ENCODE measurements at places on chromosomes 12 and 14.

DNA sequence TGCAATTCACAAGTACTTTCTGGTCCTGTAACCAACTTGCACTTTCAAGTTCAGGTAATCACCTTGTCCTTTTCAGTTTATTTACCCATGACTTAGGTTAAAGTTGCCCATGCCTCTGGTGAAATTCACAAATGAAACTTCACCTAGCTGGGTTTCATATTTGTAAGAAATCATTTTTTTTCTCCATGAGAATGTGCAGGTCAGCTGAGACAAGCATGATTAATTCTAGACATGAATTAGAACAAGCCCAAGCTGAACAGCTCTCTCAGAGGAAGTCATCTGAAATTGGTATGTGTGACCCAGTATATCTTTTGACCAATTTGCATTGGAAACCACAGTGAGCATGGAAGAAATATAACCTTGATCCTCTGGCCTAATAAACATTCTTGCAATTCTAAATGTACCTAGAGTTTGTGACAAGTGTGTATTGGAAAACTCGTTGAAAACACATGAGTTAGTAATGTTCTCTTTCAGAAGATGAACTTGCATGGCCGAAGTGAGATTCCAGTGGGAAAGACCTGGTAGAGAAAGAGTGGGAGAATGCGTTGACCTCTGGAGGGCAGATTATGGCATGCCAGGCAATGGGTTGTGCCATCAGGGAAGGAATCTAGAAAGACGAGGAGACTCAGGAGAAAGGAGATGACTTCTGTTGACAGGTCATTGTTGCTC, 486.5 kb downstream of the ZFP36L1 start:
- no peaks in the 10 kb centered on the region for H3K4me1 ChIP-seq
- DNase-seq = no peak
- no peaks in the 10 kb centered on the region for H3K27me3 ChIP-seq
- peaks cover 8% of the 10 kb centered on the region for H3K36me3 ChIP-seq

DNA sequence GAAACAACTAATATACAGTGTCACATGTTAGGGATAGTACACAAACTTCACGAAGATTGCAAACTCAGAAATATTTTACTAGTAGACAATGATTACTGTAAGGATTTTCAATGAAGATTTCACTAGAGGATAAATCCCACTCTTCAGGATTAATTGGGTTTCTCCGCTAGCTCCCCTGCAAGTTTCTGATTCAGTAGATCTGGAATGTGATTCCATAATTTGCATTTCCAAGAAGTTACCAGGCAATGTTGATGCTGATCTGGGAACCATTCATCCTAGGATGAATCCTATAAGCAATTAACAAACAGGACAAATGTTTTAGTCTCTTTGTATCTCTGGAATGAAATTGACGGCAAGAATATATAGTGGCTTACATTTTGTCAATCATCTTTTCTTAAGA, 272.4 kb downstream of the ALX1 start:
- H3K4me1 ChIP-seq = no peaks in the 10 kb centered on the region
- no peak overlapping the region for H3K4me3 ChIP-seq
- DNase-seq = no peak
- H3K27ac ChIP-seq = no peak overlapping the region

DNA sequence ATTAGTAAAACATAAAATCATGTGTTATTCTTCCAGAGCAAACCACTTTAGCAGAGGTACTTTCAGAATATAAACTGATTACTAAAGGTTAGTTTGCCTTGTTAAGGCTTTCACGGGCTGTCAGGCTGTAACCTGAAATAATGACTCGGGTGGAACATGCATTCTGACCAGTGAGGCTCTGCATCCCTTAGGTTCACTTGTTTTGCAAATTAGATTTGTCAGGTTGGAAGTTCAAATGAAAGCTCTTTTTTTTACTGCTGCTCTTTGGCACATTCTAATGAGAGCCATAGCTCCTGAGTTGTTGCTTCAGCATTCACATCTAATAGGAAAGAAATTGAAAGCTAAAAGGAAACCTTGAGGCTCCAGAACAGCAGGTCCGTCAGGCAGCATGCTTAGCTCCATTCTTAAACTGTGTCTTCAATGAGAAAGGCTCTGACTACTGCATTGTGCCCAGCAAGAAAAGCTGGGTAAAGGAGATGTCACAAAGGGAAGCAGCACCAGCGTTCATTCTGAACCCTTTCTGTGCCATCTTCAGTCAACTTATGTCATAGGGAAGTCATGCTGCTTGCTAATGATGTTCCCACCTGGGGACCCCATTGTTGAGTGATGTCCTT, 445.5 kb upstream of the FBXO33 start:
- H3K4me3 ChIP-seq = no peak overlapping the region
- H3K27ac ChIP-seq = no peak overlapping the region
- no peaks in the 10 kb centered on the region for H3K27me3 ChIP-seq
- no peaks in the 10 kb centered on the region for H3K36me3 ChIP-seq

DNA sequence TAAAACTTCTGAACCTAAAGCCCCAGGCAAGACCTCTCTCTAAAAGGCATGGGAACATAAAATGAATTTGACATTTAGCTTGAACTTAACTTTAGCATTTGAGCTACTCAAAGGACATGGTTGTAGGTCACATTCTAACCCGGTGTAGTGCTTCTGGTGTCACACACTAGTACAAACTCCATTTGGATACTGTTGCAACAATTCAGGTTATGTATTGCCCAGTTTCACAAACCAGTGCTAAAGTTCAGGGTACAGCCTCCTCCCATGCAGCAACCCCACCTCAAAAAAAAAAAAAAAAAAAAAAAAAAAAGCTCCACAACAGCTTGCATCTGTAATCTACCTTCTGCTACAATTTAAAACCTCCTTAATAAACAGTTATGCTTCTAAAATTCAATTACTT, 7.8 kb downstream of the PPTC7 start:
- H3K27ac ChIP-seq = no peak overlapping the region
- peaks cover 42% of the 10 kb centered on the region for H3K36me3 ChIP-seq
- DNase-seq = no peak
- no peak overlapping the region for H3K4me3 ChIP-seq
- H3K4me1 ChIP-seq = peaks cover 51% of the 10 kb centered on the region

DNA sequence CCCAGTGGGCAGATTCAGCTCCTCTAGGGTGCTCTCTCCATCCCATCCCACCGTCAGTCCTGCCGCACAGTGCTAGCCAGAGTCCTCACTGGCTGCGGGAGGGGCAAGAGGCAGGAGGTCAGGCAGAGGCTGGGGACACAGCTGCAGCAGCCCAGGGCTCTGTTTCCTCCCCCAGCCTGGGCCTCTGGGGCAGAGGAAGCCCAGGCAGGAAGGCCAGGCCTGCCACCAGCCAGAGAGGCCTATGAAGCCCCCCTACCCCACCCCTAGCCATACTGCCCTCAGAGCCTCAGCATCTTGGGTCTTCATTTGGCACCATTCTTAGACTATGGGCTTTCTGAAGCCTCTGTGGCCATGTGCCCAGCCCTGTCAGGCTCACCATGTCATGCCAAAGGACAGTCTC, 3.4 kb downstream of the ACVRL1 start:
- no peak overlapping the region for H3K27ac ChIP-seq
- H3K4me3 ChIP-seq = no peak overlapping the region
- H3K4me1 ChIP-seq = no peaks in the 10 kb centered on the region

DNA sequence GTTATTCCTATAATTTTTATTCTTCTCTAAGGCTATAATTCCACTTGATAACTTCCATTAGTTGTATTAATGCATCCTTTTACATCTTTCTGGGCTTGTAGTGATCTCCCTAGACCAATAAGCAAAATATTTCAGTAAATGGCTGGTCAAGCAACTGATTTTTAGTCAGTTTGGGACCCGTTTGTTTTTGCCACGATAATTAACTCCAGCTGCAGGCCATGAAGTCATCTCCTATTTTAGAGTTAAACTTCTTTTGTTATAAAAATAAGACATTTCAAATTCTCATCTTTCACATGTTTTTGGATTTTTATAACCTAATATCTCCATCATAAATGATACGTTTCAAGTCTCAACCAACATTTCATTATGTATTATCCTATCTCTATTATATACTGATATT, 49.4 kb downstream of the MAGOHB start:
- peaks cover 67% of the 10 kb centered on the region for H3K36me3 ChIP-seq
- H3K4me3 ChIP-seq = no peak overlapping the region
- H3K27ac ChIP-seq = no peak overlapping the region

DNA sequence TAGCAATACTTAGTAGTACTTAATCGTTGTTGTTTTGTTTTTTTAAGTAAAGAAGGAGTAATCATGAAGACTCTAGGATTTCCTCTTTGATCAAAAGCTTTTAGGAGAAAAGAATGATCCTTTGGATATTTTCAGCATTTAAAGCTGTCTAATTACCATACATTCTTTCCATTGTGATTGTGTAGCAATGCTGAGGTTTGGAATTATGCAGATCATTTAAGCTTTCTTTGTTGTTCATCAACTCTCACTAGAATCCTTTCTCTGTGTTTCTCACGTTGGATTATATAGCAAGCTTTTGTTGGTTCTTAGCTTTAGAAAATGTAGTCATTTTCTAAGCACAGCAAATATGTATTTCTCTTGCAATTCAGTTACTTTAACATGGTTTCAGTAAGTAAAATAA, 25.8 kb downstream of the CCDC91 start:
- no peaks in the 10 kb centered on the region for H3K27me3 ChIP-seq
- peaks cover 5% of the 10 kb centered on the region for H3K4me1 ChIP-seq
- no peak overlapping the region for H3K27ac ChIP-seq

GRCh38 chr14:56787530-56787929, 22.7 kb downstream of the OTX2 start:
- no peak for DNase-seq
- H3K4me1 ChIP-seq = no peaks in the 10 kb centered on the region

DNA sequence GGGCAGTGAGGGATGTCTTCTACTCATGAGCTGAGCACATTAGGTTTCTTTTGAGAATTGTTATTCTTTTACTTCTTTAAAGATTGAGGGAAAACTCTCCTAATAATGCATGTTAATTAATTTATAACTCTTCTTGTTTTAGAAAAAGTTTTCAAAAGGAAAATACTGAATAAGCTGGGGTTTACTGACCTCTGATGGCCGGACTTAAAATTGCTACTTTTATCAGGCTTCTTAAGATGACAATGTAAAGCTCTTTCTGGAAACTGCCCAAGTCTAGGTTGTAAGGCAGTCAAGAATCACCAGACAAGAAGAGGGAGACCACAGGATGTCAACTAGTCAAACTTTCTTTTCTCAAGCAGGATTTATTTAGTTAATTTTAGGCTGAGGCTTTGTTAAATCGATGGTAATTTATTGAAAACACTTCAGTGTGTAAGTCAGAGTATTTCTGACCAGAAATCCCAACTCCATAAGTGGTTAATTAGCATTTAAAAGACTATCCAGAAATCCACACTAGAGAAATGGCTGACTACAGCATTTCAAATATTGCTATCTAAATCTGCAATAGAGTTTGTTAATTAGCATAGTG, 82.1 kb downstream of the AVPR1A start:
- H3K27me3 ChIP-seq = no peaks in the 10 kb centered on the region
- no peak overlapping the region for H3K27ac ChIP-seq
- H3K36me3 ChIP-seq = no peaks in the 10 kb centered on the region
- peak; percentile 23 for DNase-seq

GRCh38 chr12:6273541-6274230, 36.8 kb upstream of the PLEKHG6 start:
- no peak overlapping the region for H3K27ac ChIP-seq
- H3K4me3 ChIP-seq = no peak overlapping the region
- no peak for DNase-seq
- peaks cover 6% of the 10 kb centered on the region for H3K4me1 ChIP-seq
- peaks cover 17% of the 10 kb centered on the region for H3K27me3 ChIP-seq

DNA sequence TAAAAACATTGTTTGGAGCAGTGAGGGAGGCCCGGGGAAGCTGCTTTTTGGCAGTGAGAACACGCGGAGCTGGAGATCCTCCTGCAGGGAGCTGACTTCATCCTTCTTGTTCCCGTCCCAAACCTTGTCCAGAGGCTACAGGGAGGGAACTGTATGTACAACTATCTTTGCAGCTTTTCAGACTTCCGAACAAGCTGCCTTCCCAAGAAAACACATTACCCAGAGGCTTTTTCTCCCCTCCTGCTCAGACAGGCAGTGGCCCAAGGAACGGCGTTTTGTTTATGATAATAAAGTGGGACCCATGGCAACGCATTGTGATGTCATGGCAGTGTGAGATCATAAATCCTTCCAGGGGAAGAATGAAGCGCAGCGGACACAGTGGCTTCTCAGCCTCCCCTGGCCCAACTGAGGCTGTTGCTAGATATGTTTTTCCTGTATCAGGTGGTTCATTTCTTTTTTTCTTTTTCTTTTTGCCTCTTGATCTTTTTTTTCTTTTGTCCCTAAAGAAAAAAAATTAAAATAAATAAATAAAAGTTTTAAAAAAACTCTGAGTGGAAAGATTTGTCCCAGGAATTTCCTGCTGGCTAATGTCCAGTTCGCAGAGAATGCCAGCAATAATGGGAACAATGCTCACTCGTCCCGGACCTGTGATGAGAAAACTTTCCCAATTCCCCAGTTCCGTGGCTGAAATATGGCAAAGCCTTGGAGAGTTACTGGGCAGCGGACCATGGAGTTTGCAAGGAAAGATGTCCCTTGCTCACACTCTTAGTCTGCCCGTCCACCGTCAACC, 103.4 kb upstream of the MAP1LC3B2 start:
- H3K4me1 ChIP-seq = peaks cover 4% of the 10 kb centered on the region
- H3K36me3 ChIP-seq = no peaks in the 10 kb centered on the region
- no peak overlapping the region for H3K27ac ChIP-seq

- H3K36me3 ChIP-seq = no peaks in the 10 kb centered on the region
- no peak for DNase-seq
- no peak overlapping the region for H3K4me3 ChIP-seq
- H3K27ac ChIP-seq = no peak overlapping the region
- H3K4me1 ChIP-seq = peaks cover 5% of the 10 kb centered on the region
- peaks cover 26% of the 10 kb centered on the region for H3K27me3 ChIP-seq
Observed at GRCh38 chr14:88191605-88192004, 131.5 kb downstream of the KCNK10 start.

DNA sequence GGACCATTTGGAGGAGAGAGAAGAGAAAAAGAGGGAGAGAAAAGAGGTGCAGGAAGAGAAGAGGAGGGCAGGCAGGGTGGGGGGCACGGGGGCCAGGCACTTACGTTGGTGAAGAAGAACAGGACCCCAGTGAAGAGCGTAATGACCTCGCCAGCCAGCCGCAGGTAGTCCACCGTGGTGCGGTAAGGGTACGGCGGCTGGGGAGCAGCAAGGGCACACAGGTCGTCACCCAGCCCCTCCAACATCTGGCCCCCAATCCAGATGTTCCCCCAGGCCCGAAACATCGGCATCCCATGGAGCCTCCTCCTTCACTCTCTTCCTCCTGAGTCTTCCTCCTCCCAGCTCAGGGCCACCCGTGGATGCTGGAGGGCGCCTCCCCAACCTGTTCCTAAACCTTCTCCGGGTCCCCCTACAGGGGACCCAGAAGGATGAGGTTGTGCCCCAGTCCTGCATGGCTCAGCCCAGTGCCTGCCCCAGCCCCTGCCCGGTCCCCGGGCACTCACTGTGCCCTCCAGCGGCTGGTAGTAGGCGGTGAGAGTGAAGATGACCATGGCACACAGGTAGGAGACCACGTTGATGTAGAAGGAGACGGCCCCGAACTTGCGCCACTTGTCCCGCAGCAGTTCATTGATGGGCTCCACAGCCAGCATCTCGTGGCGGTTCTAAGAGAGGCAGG, 39.2 kb downstream of the TRPV4 start:
- H3K4me3 ChIP-seq = no peak overlapping the region
- H3K4me1 ChIP-seq = no peaks in the 10 kb centered on the region
- H3K36me3 ChIP-seq = no peaks in the 10 kb centered on the region
